Hematopoietic multipotent progenitor cell treated with erythropoietin and hydrocortisone succinate and interleukin-3 and kit ligand, for 8 days (in vitro differentiated cells): ENCODE measurements at places on chromosomes 4 and X.

DNA sequence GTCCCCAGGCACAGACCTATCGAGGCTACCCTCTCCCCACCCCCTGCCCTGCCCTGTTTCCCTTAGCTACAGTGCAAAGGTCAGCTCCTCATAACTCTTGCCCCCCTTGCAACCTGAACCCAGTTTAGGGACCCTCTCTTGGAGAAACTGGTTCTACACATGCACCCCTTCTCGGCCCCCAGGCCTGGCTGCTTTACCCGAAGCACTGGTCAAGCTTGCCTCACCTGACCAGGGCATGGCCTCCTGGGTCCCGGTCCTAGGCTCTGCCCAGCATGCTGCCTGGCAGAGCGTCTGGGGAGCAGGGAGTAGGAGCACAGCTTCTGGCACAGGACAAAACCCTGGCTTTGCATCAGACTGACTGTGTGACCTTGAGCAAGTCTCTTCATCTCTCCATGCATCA lies 28.0 kb downstream of the ZNF185 start:
- DNase-seq = no peak

DNA sequence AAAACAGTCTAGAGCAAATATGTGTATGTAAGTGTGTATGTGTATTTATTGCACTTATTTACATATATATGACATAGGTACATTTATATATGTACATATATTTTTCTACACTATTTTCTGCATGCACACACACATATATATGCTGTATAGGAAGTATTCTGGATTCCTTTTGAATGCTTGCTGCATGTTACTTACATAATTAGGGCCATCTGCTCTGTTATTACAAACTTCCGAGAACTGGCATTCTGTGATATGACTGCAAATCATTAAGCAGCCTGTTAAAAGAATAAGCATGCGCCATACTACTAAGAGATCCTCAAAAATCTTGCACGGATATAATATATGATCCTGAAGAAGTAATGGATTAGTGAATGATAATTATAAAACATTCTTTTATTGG lies 1157.6 kb upstream of the TENM3 start:
- DNase-seq = no peak

GRCh38 chr4:140255927-140256326 lies 101.9 kb upstream of the MAML3 start:
- DNase-seq = no peak

DNA sequence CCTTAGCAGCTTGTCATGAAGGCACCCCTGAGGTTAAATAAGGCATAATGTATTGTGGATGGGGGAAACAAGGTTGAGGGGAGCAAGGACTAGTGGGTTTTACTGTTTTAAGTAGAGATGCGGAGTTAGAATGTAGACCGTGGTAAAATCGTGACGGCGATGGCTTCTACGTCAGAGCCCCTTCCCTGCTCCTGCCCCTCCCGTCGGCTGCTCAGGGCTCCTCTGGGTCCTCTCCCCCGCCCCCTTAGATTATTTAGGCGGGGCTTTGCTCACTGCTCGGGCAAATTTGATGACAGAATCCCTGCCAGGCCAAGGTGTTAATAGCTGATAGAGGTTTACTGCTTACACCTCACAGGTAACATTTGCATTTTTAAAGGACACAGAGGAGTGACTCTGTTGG lies 2.3 kb downstream of the FRMPD3 start:
- no peak for DNase-seq

GRCh38 chr4:121308328-121308663 lies 72.5 kb downstream of the QRFPR start:
- DNase-seq = peak; percentile 4

GRCh38 chr4:93199492-93199891 lies 629.1 kb upstream of the ATOH1 start:
- peak; percentile 4 for DNase-seq

- no peak for DNase-seq
These were observed 65.1 kb downstream of the ENPEP start for GRCh38 chr4:110540982-110541451.

DNA sequence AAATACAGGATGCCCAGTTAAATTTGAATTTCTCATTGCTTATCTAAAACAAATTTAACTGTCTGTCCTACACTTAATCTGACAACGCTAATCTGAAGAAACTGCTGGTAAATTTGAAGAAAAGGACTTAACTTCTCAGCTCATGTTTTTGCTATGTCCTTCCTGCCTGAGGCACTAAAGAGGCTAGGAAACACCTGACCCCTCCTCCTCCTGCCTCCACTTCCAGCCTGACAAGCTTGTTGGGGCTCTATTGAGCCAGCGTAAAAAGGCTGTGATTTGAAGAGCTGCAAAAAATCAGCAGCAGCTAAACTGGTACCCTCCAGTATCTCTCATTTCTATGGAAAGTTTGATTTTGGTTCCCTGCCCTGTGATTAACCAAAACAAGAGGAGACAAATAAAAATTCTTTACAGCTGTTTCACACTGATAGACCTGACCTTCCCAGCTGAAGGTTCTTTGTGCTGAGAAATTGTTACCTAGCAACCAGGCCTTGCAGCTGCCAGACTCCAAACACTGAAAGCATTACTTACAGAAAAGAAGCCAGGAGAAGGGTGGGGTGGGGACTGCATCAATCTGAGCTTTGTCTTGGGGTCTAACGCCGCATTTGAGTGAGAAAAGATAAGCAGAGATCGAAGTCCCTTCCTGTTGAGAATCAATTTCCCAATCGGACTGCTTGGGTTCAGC lies 35.0 kb downstream of the DCX start:
- no peak for DNase-seq

DNA sequence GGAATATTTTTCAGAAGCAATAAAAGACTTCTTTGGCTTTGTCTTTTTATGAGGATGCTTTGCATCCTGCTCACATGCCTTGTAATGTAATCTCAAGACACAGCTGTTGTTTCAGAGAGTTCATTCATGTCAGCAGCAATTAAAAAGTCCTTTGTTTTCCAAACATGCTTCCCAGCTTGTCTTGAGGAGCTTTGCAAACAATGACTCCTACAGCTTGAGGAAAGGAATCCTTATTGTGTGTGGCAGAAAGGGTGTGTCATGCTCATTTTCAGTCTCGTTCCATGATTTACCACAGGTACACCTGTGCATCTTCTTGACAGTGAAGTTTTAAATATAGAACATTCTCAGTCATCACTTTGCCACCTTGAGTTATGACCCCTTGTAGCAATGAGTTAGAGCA lies 139.2 kb upstream of the AADAT start:
- DNase-seq = no peak

GRCh38 chr4:7801001-7801400 lies 138.7 kb downstream of the AFAP1 start:
- no peak for DNase-seq

GRCh38 chrX:302975-303374 lies 15.6 kb downstream of the GTPBP6 start:
- DNase-seq = no peak

GRCh38 chr4:111997785-111998184 lies 147.5 kb upstream of the FAM241A start:
- no peak for DNase-seq

DNA sequence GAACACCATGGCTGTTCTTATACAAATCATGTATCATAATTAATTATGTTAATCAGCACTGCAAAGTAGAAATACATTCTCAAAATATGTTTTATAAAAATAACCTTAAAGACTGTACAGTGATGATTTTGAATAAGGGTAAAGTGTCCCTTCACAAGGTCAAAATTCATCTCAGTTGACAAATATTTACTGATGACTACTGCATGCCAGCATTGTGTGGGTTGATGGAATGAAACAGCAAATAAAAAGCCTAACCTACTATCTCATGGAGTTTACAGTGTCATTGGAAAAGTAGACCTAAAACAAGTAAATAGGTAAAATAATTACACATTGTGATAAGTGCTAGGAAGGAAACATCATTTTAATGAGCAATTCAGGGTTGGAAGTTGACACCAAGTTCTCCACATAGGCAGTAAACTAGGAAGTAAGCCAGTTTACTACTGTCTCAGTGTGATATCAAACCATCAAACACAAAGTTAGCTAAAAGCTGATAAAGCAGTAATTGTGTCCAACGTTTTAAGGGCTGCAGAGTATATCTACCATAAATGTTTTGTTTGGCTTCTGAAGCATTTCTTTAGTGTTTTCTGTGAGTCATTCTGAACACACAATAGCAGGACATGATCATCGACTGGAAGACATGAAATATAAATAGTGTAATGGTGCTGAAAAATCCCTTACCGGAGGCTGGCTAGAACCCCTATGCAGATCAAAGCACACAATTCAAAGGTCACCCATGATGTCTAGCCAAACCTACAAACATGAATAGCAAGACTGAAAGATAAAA lies 221.8 kb downstream of the DACH2 start:
- no peak for DNase-seq

GRCh38 chr4:23759066-23759465 lies 130.8 kb downstream of the PPARGC1A start:
- DNase-seq = no peak

GRCh38 chrX:130211415-130212186 lies 39.8 kb downstream of the RAB33A start:
- no peak for DNase-seq

- DNase-seq = no peak
These were observed 28.0 kb upstream of the AMBN start for GRCh38 chr4:70564033-70564432.

DNA sequence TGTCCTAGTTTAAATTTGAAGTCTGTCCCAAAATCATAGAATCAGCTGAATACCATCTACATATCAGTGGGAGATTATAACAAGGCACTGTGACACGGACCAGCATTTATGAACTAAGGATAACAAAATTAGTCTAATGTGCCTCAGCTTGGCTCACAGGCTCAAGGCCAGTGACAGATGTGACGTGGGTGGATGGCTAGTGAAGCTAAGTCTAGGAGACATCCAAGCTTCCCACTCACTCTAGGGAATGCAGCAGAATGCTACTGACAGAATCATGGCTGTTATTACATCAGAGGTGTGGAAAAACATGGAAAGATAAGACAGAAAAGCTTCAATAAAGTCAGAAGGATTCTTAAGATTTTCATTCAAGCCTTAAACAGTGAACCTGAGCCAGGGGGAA lies 329.9 kb downstream of the NAF1 start:
- DNase-seq = no peak

GRCh38 chr4:34362654-34363053 lies 1881.7 kb downstream of the ARAP2 start:
- no peak for DNase-seq

GRCh38 chr4:27684610-27685011 lies 824.0 kb downstream of the STIM2 start:
- DNase-seq = peak; percentile 45

DNA sequence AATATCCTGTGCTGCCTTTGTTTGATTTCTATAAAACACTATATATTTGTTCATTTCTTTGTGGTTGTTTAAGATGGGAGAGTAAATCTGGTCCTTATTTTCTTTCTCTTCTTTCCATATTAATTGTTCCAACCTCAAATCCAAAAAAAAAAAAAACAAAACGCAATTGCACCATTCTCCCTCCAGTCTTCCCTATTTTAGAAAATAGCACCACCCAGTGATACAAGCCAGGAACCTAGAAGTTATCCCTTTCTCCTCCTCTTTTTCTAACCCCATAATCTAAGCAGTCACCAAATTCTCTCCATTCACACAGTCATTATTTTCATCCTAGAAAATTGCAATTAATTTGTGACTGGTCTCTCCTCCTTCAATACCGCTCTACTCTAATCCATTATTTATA lies 107.8 kb downstream of the GABRA3 start:
- DNase-seq = no peak

DNA sequence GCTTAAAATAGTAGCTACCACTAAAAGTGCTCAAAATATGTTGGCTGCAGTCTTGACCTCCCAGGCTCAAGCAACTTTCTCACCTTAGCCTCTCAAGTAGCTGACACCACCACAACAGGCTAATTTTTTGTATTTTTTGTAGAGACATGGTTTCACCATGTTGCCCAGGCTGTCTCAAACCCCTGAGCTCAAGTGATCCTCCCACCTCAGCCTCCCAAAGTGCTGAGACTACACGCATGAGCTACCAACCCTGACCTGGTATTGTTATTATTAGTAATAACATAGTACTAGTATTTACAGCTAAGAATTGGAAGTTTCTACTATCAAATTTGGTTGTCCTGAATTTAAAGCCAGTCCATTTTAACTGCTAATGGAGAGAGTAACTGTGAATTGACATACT lies 18.0 kb downstream of the STAP1 start:
- DNase-seq = no peak

DNA sequence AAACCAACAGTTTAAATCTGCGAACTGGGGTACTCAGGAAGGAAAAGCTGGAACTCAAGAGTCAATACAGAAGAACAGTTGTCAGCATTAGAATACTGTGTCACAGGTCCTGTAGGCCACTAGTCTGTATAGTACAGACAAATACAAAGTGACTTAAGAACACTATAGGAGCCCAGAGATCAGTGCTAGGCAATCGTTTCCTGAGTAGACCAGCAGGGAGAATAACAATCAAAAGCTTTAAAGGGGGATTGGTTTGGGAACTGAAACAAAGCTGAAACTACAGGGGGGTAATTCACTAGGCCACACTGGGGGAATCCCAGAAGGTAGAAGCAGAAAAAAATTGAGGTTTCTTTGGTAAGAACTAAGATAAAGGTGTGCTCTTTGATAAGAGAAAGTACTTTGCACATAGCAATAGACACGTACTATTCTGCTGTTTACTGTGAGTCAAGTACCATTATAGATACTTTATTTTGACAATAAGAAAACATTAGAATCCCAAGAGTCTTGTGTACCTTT lies 339.7 kb downstream of the PCDH19 start:
- DNase-seq = no peak
